ENCODE measurements at places on chromosomes 11 and 22.

DNA sequence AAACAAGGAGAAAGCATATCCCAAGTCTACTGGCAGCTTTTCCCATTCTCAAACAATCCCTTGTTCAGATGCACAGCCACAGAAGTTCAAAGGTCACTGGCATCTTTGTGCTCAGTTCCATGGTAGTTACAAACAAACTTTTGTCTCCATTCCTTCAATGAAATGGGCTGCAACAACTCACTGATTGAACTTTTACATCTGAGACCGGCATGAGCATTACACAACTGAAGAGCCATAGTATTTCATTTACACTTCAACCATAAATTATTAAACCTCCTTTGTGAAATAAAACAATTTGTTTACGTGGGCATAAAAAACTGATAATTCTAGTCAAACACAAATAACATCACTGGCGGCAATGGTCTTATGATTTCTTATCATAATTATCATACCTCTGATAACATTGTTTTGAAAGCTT is 67.8 kb upstream of the ARHGAP32 start:
- DNase-seq = no peak

DNA sequence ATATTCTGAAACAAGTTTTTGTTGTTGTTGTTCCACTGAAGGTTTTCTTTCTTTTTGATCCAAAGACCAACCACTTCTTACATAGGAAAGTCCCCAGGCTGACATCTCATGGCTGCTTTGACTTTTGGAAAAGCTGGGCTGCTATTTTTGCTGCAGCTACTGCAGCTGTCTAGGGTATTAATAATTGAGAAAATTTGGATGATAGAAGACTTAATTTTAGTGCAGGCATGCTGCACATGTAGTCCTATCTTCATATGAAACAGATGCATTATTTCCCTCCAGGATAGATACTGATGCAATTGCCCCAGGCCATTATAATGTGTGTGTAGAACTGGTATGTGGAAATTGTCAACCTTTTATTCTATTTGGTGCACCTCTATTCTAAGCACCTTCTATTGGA is 131.4 kb downstream of the NAV2 start:
- no peak for DNase-seq

GRCh38 chr11:79287952-79288351 is 152.9 kb downstream of the TENM4 start:
- no peak for DNase-seq

- no peak for DNase-seq
These were observed 27.1 kb upstream of the APOA1 start for GRCh38 chr11:116864531-116864930.

DNA sequence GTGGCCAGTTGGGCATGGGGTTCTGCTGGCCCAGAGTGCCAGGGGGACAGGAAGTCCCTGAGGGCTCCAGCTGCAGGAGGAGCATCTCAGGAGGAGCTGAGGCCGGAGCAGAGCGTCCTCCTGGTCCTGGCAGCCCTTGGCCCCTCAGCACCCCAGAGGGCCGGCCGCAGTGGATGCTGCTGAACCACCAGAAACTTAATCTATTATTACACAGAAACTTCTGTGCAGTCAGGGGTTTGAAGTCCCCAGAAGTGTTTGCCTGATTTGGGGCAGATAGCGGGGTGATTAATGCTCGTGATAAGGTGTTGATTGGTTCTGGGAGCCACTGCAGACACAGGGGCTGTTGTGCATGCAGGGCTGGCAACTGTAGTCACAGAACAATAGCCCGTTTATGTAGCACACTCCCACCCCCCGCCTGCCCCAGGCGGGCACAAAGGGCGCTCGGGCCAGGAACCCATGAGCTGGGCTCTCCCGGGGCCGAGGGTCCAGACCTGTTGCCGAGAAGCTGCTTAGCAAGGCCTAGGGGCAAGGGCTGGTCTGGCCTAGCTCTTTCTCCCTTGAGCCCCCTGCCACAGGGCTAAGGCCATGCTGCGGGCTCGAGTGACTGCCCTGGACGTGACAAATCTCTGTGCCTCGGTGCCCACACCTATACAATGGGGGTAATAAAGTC is 29.0 kb upstream of the KCNQ1OT1 start:
- DNase-seq = no peak

DNA sequence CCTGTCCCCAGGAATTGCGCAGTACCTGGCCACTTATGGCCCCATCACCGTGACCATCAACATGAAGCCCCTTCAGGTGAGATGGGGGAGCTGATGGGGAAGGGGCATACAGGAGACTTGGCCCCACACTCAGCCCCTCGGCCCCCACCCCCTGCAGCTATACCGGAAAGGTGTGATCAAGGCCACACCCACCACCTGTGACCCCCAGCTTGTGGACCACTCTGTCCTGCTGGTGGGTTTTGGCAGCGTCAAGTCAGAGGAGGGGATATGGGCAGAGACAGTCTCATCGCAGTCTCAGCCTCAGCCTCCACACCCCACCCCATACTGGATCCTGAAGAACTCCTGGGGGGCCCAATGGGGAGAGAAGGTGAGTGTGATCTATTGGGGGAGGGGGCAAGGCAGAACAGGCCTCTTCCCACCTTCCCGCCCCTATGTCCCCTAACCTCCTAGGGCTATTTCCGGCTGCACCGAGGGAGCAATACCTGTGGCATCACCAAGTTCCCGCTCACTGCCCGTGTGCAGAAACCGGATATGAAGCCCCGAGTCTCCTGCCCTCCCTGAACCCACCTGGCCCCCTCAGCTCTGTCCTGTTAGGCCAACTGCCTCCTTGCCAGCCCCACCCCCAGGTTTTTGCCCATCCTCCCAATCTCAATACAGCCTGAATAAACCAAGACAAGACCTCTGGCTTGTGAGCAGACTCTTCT is 3.6 kb downstream of the CTSW start:
- no peak for DNase-seq

DNA sequence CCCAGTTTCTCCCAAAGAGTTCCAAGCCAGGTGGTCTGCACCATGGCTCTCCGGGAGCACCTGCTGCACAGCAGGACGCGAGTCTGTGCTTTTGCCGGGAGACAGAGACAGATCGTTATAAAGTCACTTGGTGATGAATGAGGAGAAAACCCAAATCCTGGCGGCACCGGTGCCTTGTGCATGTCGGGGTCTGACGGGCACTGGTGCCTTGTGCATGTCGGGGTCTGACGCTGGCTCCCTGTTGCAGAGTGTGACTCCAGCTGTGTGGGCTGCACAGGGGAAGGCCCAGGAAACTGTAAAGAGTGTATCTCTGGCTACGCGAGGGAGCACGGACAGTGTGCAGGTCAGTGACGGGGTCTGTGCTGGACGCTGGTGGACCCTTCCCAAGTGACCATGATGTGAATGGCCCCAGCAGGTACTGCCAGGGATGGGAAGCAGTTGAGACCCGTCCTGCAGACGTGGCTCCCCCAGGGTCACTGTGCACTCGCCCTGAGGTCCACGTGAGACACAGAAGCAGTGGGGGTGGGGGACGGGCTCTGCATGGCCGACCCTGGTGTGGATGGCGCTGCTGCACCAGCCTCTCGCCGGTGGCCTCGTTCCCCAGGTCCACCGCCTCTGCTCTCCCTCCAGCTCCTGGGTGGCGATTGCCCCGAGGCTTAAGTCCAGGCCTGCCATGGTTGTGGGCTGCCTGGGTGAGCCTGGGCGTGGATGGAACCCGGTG is 5.8 kb downstream of the CRELD2 start:
- no peak for DNase-seq

DNA sequence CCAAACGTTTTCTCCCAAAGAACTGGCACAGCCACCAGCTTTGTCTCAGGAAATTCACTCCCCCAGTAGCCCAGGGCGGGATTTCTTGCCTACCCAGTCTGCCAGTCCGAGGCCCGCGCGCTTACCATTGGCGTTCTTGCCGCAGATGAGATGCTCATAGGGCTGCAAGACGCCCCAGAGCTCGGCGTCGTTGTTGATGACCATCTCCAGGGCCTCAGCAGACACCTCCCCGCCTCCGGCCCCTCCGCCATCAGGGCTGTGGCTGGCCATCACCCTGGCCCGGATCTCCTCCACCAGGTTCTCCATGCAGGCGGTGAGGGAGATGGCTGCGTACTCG is 1.3 kb downstream of the ABTB2 start:
- DNase-seq = no peak

DNA sequence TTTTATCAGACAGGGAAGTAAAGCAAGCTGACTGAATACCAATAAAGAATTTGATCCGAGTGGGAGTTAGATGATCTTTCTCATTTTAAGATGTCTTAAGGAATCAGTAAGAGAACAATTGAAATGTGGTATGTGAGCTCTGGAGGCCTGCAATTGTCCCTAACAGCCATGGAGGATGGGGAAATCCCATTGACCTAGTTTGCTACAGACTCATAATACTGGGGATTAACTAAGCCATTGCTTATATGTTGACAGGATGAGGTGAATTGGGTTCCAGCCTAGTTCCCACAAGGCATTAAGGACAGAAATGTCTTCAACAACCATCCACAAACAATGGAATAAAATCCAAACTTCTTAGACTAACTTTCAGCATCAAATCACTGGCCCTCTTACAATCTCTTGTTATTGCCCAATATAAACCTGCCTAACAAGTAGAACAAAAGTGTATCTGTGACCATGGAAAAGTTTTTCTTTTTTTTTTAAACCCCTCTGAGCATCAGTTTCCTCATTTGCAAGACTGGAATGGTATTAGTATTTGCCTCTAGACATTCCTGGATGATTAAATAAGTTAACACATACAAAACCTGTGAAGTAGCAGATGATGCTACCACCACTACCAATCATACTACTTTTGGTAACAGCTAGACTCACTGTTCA is 773.2 kb downstream of the DLG2 start:
- DNase-seq = no peak

DNA sequence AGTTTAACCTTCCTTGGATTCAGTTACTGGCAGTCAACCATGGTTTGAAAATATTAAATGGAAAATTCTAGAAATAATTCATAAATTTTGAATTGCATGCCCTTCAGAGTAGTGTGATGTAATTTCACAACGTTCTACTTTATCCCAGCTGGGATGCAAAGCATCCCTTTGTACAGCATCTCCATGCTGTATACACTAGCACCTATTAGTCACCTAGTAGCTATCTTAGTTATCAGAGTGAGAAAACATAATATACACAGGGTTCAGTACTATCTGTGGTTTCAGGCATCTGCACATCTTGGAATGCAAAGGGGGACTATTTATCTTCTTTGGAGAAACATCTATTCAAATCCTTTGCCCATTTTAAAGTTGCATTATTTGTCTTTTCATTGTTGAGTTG is 30.8 kb downstream of the CBL start:
- DNase-seq = no peak

GRCh38 chr11:79413268-79413667 is 27.6 kb downstream of the TENM4 start:
- DNase-seq = no peak

GRCh38 chr11:11044137-11044855 is 186.4 kb upstream of the ZBED5 start:
- DNase-seq = no peak

DNA sequence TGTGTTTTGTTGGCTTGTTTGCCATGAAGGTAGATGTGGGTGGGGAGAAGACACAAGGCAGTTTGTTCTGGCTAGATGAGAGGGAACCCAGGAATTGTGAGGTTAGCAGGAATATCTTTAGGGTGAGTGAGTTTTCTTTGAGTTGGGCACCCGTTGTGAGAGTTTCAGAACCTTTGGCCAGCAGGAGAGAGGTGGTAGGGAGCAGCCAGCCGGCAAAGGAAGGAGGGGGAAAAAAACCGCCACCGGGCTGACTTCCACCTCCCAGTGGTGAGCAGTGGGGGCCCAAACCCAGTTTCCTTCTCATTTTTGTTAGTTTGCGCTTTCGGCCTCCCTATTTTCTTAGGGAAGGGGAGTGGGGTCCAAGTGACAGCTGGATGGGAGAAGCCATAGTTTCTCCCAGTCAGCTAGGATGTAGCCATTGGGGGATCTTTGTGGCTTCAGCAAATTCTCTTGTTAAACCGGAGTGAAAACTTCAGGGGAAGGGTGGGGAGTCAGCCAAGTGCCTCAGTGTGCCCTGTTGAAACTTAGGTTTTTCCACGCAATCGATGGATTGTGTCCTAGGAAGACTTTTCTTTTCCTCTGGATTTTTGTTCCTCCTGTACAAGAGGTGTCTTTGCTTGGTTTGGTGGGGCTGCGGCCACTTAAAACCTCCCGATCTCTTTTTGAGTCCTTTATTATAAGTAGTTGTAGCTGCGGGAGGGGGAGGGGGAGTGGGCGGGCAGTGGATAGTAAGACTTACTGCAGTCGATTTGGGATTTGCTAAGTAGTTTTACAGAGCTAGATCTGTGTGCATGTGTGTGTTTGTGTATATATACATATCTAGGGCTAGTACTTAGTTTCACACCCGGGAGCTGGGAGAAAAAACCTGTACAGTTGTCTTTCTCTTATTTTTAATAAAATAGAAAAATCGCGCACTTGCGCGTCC is 1.1 kb upstream of the GCAT start:
- DNase-seq = no peak

DNA sequence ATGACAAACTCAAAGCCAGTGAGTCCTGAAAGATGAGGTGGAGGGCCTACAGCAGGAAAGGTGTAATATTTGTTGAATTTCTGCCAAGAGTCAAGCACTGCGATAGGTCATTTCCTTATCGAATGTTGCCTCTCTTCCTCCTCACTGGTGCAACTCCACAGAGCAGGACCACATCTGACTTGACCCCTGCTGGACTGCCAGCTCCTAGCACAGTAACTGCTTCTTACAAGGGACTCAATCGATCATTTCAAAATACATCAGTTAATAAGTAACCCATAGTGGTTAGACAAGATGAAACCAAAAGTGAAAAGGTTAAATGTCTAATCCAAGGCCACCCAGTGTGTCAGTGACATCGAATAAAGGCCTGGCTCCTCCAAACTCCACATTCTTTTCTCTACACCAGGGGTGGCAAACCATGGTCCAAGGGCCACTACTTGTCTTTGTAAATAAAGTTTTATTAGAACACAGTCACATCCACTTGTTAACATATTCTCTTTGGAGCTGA is 98.5 kb upstream of the CSNK2A3 start:
- no peak for DNase-seq

GRCh38 chr22:25213221-25213620 is 6.2 kb upstream of the CRYBB2 start:
- DNase-seq = no peak

- no peak for DNase-seq
These were observed 56.8 kb downstream of the PRR5L start for GRCh38 chr11:36352922-36353321.

- no peak for DNase-seq
These were observed 1519.7 kb upstream of the TENM4 start for GRCh38 chr11:80960381-80961029.

- no peak for DNase-seq
These were observed 278.2 kb upstream of the CHORDC1 start for GRCh38 chr11:90500922-90501568.

- DNase-seq = no peak
These were observed 30.0 kb upstream of the MMP7 start for GRCh38 chr11:102560555-102561011.
